Mesenteric fat pad (tissue), 1 donor: ENCODE measurements at places on chromosomes 4 and X. TPM values are rescaled to one million over a fixed set of nuclear protein-coding genes. Genes with fewer than 3 reads are reported as not detected.

The SLC38A5 gene
- 4.4 TPM for total RNA-seq

GRCh38 chr4:137226900-137227299, 305.4 kb downstream of the PCDH18 start:
- DNase-seq = no peak

DNA sequence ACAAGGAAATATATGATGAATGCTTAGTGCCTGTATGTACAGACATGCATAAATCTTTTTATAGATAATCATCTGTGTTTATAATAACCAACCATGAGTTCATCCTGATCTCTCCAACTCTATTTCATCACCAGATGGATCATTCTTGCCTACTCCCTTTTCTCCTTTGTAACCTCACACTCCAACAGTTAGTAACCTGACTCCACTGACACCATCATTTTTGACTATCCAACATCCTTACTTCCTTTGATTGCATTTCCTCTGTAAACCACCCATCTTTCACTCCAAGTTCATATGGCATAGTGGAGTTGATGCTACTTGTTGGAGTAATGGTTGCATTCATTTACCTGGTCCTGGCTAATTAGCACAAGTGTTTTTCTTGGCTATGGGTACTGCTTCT, 170.6 kb downstream of the ZNF330 start:
- no peak for DNase-seq

The PWWP3B gene
- total RNA-seq = 0.48 TPM

- peak; percentile 95 for DNase-seq
Observed at GRCh38 chr4:4859325-4859798, at the start of gene MSX1. Gene MSX1, plus strand, starts transcription at chr4:4859665. Its CDS starts 235 bp downstream, at chr4:4859900.

- DNase-seq = no peak
Observed at GRCh38 chr4:150950657-150951288, 64.3 kb downstream of the LRBA start.

DNA sequence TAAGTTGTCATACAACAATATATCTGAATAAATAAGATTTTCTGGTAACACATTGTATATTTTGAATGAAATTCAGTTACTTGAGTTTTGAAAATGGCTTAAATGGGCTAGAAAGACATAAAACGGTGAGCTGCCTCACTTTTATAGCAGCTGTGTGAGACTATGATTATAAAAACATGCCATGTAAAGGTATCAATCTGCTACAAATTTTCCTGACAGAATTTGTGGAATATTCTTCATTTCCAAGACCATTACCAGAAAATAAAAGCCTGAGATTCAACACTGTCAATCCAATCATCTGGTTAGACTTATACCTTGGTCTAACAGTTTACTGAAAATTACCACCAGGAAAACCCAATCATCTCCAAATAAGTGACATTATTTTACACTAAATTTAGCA, 181.1 kb downstream of the SPCS3 start:
- no peak for DNase-seq

The PHKA1 gene
- total RNA-seq = 3.5 TPM

The SHOX gene
- 0.10 TPM for total RNA-seq

DNA sequence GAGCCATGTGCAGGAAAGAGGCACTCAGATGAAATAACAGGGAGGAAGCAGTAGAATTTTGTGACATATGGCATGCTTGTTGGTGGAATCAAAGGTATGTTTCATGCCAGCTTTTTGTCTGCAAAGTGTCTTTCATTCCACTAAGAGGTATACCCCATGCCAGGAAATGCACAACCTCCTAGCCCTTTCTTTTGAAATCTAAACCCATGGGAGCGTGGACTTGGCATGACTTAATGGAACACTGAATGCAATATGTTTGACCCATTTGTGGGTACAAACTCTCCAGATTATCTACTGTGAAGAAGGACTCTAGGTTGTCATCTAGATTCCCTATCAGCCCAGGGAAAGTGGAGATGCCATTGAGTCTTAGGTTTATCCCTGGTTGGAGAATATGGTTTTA, 338.3 kb upstream of the TEX13C start:
- DNase-seq = no peak

DNA sequence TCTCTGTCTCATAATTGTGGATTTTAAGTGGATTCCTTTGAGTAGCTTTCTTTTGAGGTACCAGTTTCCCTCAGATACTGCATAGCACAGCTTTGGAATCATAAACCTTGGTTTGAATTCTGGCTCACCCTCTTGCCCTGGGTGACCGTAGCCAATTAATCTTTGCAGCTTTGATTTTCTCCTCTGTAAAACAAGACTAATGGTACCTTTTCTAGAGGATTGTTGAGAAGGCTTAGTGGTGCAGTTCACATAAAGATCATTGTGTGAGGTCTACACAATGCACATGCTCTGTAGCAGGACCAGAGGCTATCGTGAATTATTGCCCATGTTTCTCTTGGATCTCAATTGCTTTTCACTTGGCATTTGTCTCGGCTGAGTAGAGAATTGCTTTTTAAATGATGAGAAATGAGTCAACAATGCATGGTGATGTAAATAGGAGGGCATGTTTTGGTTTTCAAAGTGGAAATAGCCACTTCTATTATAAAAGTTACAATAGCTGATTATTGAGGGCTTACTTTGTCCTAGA, 47.9 kb downstream of the TMEM131L start:
- no peak for DNase-seq

DNA sequence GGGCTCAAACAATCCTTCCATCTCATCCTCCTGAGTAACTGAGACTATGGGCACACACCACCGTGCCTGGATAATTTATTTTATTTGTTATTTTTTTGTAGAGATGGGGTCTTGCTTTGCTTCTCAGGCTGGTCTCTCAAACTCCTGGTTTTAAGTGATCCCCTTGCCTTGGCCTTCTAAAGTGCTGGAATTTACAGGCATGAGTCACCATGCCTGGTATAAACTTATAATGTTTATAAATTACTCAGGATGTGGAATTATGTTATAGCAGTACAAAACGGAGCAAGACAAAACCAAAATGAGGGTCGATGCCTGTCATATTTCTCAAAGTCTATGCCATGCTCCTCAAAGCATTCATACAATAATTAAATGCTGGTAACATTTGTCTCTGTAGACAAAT, 29.8 kb upstream of the TEX13C start:
- DNase-seq = no peak

DNA sequence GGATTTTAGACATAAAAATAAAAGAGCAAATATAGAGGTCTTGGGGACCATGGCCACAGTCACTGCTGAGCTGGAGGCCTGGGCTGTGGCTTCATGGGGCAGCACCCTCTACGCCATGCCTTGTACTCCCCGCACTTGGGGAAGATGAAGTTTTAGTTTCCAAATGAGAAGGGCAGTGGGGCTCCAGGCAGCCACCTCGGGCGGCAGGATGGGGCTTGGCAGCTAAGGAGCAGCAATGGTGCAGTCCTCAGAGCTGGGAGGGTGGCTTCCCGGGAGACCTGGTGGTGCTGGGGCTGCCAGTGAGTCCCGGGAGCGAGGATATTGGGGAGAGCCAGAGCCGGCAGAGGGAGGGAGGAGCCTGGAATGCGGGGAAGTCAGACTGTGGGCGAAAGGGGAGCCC, 2.4 kb downstream of the CXCR3 start:
- no peak for DNase-seq
